CD4-positive, CD25-positive, alpha-beta regulatory T cell (primary cell): ENCODE measurements at places on chromosomes 16 and 17. TPM values are rescaled to one million over a fixed set of nuclear protein-coding genes. Genes with fewer than 3 reads are reported as not detected.

SMPD3 gene
- 18.1 TPM for polyA plus RNA-seq

ZNF469 gene
- not detected for polyA plus RNA-seq

TBX2 gene
- not detected for polyA plus RNA-seq

CCL8 gene
- not detected for polyA plus RNA-seq

ALDH3A2 gene
- 31.7 TPM for polyA plus RNA-seq

SDK2 gene
- 0.02 TPM for polyA plus RNA-seq

CDRT15L2 gene
- not detected for polyA plus RNA-seq

G6PC1 gene
- not detected for polyA plus RNA-seq

CLEC10A gene
- polyA plus RNA-seq, result not detected

MRM1 gene
- polyA plus RNA-seq, result 5.6 TPM

TBKBP1 gene
- polyA plus RNA-seq, result 0.48 TPM

KRTAP9-2 gene
- not detected for polyA plus RNA-seq

NPIPB6 gene
- 0.13 TPM for polyA plus RNA-seq

STX1B gene
- polyA plus RNA-seq, result not detected

WFIKKN2 gene
- polyA plus RNA-seq, result not detected

C17orf78 gene
- polyA plus RNA-seq, result not detected

RNF112 gene
- polyA plus RNA-seq, result not detected

CCDC78 gene
- polyA plus RNA-seq, result 0.45 TPM

RPAIN gene
- 35.3 TPM for polyA plus RNA-seq

MYH10 gene
- polyA plus RNA-seq, result 1.1 TPM

HOXB5 gene
- polyA plus RNA-seq, result not detected

IRF8 gene
- 0.78 TPM for polyA plus RNA-seq

KRT28 gene
- polyA plus RNA-seq, result not detected

NEURL4 gene
- polyA plus RNA-seq, result 0.54 TPM

CCDC144A gene
- 3.4 TPM for polyA plus RNA-seq

GPRC5B gene
- polyA plus RNA-seq, result 0.22 TPM

UNK gene
- 24.2 TPM for polyA plus RNA-seq

VAT1L gene
- polyA plus RNA-seq, result not detected

MT4 gene
- polyA plus RNA-seq, result not detected

VASN gene
- not detected for polyA plus RNA-seq

GPR139 gene
- polyA plus RNA-seq, result not detected

NT5C gene
- polyA plus RNA-seq, result 66.9 TPM

PRR35 gene
- polyA plus RNA-seq, result not detected

HP gene
- not detected for polyA plus RNA-seq

NPTX1 gene
- polyA plus RNA-seq, result not detected

TBC1D3K gene
- polyA plus RNA-seq, result not detected

TGFB1I1 gene
- 0.38 TPM for polyA plus RNA-seq

HS3ST2 gene
- not detected for polyA plus RNA-seq

SPEM1 gene
- polyA plus RNA-seq, result not detected

KREMEN2 gene
- not detected for polyA plus RNA-seq
